ENCODE measurements at places on chromosomes 12 and 14.

DNA sequence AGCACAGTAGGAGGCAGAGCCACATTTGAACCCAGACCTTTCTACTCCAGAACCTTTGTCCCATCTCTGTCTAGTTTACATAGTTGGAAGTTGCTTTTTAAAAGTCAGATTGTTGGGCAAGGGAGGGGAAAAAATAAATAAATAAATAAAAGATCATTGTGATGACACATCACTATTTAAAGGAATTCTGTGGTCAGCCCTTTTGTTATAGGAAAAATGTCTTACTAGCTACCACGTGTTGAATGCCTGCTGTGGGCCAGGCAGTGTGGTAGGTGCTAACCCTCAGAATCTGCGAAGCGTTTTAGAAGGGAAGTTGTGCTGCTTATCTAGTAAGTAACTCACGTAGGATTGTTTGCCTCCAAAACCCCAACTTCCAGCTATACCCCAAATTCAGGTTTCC lies 62.3 kb downstream of the BHLHE41 start:
- no peak for DNase-seq

DNA sequence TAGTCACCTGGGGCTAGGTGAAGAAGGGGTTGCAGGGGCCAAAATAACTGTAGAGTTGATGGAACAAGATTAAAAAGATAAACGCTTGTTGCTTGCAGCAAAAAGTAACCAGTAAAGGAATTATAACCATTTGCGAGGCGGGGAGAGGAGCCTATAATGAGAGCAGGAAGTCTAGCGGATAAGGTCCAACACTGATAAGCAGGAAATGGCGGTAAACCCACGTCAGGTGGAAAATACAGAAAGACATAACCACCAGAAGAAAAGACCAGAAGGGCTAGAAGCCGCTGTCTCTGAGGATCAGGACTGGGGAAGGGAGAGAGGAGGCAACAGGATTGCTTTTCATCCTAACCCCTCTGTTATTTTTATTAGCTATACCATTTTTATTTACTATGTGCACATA lies 303.3 kb downstream of the DPF3 start:
- DNase-seq = no peak

DNA sequence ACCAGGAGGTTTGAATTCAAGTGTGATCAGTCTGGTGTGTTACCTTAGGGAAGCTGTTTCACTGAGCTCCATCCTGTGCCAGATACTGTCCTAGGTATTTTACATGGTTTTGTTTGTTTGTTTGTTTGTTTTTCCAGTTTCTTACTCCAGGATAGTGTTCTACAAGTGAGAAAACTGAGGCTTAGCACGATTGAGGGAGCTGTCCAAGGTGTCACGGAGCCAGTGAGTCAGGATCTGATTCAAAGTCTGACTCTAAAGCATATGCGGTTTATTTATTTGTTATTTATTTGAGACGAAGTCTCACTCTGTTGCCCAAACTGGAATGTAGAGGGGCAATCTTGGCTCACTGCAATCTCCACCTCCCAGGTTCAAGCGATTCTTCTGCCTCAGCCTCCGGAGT lies 79.7 kb upstream of the GNG2 start:
- DNase-seq = peak; percentile 45

- DNase-seq = no peak
These were observed 159.9 kb downstream of the PDE3A start for GRCh38 chr12:20528208-20528607.

- no peak for DNase-seq
These were observed 146.6 kb downstream of the NRXN3 start for GRCh38 chr14:78316786-78317185.

DNA sequence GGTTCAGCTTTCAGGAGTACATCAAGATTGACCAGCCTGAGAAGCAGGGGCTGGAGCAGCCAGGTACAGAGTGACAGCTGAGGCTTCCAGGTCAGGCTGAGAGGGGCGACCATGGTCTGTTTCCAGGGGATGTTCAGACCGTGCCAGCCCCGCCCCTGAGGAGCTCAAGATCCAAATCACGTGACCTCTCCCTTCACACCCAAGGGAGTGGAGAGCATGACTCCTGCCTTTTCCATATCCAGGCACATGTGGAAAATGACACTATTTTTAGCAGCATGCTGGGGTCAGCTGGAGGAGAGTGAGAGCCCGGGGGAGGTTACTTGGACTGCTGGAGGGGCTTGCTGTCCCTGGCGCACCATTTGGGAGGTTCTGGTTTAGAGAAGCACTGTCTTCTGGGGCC lies 92.7 kb downstream of the B4GALNT3 start:
- DNase-seq = no peak

GRCh38 chr12:65853489-65854157 lies 29.3 kb downstream of the HMGA2 start:
- no peak for DNase-seq

DNA sequence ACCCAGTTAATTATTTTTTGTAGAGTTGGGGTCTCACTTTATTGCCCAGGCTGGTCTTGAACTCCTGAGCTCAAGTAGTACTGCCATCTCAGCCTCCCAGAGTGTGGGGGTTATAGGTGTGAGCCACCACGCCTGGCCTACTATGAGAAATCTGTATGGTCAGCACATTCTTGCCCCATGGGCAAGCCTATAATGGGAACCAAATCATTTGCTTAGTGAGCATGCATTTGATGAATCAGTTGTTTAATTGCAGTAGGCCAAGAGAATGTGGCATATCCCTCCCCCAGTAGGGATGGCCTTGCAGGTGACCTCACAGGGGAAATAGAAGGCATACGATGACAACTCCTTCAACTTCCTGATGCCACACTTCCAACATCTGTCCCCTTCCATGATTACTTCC lies 122.7 kb downstream of the DIP2B start:
- DNase-seq = no peak
